ENCODE measurements at places on chromosomes 4 and X. TPM values are rescaled to one million over a fixed set of nuclear protein-coding genes. Genes with fewer than 3 reads are reported as not detected.

The FRG2 gene
- not detected for total RNA-seq

The GPC3 gene
- total RNA-seq: not detected

The HTRA3 gene
- total RNA-seq: not detected

The DDIT4L gene
- not detected for total RNA-seq

The AWAT2 gene
- total RNA-seq: not detected

The CYBB gene
- not detected for total RNA-seq

The PLAC8 gene
- total RNA-seq: 0.15 TPM

The TBC1D8B gene
- total RNA-seq: 5.8 TPM

The CT45A2 gene
- total RNA-seq: not detected

The DCAF4L1 gene
- not detected for total RNA-seq

The KIT gene
- not detected for total RNA-seq

The PPP1R3F gene
- 0.78 TPM for total RNA-seq
